CD4-positive, alpha-beta T cell (primary cell): ENCODE measurements at places on chromosomes 6 and 20. TPM values are rescaled to one million over a fixed set of nuclear protein-coding genes. Genes with fewer than 3 reads are reported as not detected.

DNA sequence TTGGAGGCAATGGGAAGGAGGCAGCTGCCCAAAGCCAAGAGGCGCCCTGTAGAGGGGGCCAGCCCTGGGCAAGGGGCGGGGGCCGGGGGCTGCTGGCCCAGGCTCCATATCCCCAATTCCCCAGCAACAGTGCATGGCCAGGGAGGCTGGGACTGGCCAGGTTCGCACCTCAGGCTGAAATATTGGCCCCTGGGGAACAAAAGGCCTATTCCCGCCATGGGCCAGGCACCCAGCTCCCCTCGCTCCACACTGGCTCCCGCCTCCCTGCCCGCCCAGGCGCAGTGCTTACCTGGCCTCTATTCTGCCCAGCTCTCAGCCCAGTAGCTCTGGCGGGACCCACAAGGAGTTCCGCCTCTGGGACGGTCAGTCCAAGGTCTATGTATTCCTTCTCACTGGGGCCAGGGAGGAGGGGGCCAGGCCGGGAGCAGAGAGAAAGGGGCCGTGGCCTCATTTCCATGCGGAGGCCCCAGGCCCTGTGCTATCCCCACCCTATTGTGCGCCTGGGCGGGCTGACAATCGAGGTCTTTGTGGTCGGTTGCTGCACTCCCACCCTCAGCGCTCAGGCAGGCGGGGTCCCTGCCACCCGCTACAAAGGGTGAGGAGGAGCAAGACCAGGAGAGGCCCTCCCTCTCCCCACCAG, 42.3 kb downstream of the YTHDF1 start:
- H3K27me3 ChIP-seq = peaks cover 71% of the 10 kb centered on the region
- H3K27ac ChIP-seq = no peak overlapping the region
- H3K4me3 ChIP-seq = no peak overlapping the region
- DNase-seq = no peak

GRCh38 chr6:52186075-52186474, at the start of gene IL17A:
Gene IL17A, plus strand, starts transcription at chr6:52186375. Its CDS starts 57 bp downstream, at chr6:52186432.
- no peak within 1 kb of the TSS for H3K27ac ChIP-seq
- DNase-seq = no peak
- H3K4me1 ChIP-seq = no peaks in the 10 kb centered on the region
- H3K36me3 ChIP-seq = no peaks in the 10 kb centered on the region

DNA sequence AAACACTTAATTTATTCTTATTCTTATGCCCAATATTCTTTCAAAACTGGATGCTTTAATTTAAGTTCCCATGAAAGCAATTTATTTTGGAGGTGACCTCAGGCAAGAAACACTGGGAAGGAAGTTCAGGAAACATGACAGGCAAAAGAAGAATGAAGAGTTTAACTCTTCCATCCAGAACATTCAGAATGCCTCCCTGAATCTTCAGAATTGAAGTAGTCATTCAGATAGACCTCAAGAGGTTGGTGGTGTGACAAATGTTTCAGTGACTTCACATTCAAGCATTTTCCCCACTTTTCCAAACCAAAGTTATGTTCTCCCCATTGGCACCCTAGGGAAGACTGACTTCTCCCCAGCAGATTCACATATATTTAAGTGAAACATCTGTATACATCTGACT, 110.5 kb downstream of the HAO1 start:
- H3K27me3 ChIP-seq = no peaks in the 10 kb centered on the region
- H3K4me1 ChIP-seq = no peaks in the 10 kb centered on the region
- no peak overlapping the region for H3K27ac ChIP-seq
- H3K36me3 ChIP-seq = no peaks in the 10 kb centered on the region
- DNase-seq = no peak

- H3K27me3 ChIP-seq = no peaks in the 10 kb centered on the region
- no peak overlapping the region for H3K27ac ChIP-seq
- H3K4me3 ChIP-seq = no peak overlapping the region
- no peak for DNase-seq
- peaks cover 32% of the 10 kb centered on the region for H3K4me1 ChIP-seq
- H3K36me3 ChIP-seq = no peaks in the 10 kb centered on the region
Measured at GRCh38 chr6:33590531-33591198, 10.6 kb upstream of the BAK1 start.

DNA sequence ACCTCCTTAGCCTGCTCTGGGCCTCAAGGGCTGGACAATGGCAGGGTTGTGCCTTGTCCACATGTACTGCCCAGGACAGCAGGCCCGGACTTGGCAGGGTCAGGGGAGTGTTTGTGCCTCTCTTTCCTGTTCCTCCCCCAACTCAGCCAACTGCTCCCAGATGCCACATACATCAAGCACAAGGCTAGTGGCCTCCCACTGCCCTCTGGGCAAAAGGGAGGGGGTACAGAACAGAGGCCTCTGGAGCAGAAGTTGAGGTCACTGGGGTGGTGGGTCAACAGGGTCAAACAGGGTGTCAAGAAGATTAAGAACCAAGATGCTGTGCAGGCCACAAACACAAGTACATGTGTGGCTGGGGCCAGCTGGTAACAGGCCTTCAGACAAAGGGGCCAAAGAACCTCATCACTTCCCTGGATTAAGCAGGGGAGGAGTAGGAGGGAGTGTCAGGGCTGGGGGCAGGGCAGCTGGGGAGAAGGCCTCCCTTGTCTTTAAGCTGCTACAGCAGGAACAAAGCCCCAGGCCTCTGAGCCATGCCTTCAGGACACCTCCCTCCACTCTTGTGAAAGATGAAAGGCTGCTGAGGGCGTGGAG, 36.0 kb downstream of the KCNK5 start:
- no peak for DNase-seq
- no peaks in the 10 kb centered on the region for H3K36me3 ChIP-seq
- H3K4me3 ChIP-seq = no peak overlapping the region
- peaks cover 7% of the 10 kb centered on the region for H3K4me1 ChIP-seq
- H3K27ac ChIP-seq = no peak overlapping the region

DNA sequence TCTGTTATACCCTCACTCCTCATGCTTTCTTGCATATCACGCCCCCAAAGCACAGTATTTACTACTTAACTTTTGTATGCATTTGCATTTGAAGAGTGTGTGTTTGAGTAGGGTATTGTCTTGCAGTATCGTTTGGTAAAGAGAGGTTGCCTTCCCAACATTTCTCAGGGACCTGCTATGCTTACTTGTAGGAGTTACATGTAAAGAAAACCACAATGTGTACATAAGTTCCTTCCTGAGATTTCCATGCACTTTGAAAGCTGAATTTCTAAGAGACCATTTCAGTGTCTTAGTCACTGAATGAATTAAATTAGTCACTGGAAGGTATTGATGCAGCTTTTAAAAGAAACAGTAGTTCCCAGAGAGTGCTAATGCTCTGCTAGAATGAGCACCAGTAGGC, 159.3 kb upstream of the LAMA2 start:
- H3K4me3 ChIP-seq = no peak overlapping the region
- H3K27me3 ChIP-seq = peaks cover 11% of the 10 kb centered on the region
- H3K36me3 ChIP-seq = no peaks in the 10 kb centered on the region
- DNase-seq = no peak
- H3K27ac ChIP-seq = no peak overlapping the region

GRCh38 chr6:170047823-170048222, 243.1 kb downstream of the DLL1 start:
- no peaks in the 10 kb centered on the region for H3K36me3 ChIP-seq
- no peak overlapping the region for H3K4me3 ChIP-seq
- peaks cover 8% of the 10 kb centered on the region for H3K4me1 ChIP-seq
- no peak for DNase-seq
- H3K27ac ChIP-seq = no peak overlapping the region

DNA sequence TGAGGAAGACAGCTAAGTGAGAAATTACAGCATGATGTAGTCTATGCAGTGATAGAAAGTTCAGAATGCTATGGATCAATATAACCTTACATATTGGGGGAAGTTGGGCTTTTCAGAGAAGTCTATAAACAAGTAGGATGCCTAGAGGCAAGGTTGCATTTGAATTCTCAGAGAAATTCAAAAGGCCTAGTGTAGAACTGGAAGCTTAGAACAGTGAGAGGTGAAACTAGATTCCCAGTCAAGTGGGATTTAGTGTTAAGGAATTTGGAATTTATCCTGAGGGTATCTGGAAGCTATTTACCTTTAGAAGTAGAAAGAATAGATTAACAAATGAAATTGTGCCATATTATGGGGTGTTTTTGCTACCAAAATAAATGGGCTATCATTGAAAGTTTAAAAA, 4.3 kb downstream of the CENPW start:
- H3K36me3 ChIP-seq = no peaks in the 10 kb centered on the region
- H3K27ac ChIP-seq = no peak overlapping the region

DNA sequence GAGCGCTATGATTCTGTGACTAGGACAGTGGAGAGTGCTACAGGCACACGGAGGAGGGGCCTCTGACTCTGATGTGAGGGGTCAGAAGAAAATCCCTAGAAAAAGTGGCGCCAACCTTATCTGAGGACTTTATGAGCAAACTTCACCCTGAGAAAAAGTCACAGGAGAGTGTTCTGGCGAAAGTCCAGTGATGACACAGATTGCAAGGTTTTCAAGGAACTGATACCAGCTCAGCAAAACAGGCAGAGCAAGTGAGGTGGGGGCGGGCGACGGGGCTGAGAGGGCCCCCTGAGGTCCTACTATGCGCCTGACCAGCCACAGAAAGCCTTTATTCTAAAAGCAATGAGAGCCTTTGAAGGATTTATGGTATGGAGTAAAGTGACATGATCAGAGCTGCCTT, 73.3 kb downstream of the SLC22A23 start:
- H3K36me3 ChIP-seq = no peaks in the 10 kb centered on the region
- DNase-seq = no peak
- H3K4me3 ChIP-seq = no peak overlapping the region
- H3K27ac ChIP-seq = no peak overlapping the region
- no peaks in the 10 kb centered on the region for H3K27me3 ChIP-seq

DNA sequence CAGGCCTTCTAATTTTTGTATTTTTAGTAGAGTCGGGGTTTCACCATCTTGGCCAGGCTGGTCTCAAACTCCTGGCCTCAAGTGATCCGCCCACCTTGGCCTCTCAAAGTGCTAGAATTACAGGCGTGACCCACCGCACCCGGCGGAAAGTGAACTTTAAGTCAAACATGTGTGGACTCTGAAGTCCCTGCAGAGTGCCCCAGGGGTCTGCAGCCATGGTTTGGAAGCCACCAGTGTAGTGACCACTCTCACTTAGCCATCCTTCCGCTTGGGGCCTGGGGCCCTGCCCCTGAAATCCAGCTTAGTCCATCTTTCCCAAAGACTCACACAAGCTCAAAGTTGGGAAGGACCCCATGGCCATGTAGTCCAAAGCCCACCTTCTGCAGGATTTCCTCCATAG, 164.5 kb downstream of the GRM4 start:
- no peaks in the 10 kb centered on the region for H3K36me3 ChIP-seq
- H3K4me1 ChIP-seq = peaks cover 3% of the 10 kb centered on the region
- H3K27me3 ChIP-seq = peaks cover under 1% of the 10 kb centered on the region
- H3K4me3 ChIP-seq = no peak overlapping the region
- no peak overlapping the region for H3K27ac ChIP-seq
- no peak for DNase-seq

GRCh38 chr20:3208786-3209256, 477 bp upstream of the ITPA start:
- H3K27me3 ChIP-seq = no peaks in the 10 kb centered on the region
- H3K4me3 ChIP-seq = peak overlapping the region; percentile 99
- no peak for DNase-seq
- H3K4me1 ChIP-seq = peaks cover 35% of the 10 kb centered on the region
- H3K36me3 ChIP-seq = peaks cover under 1% of the 10 kb centered on the region

GRCh38 chr6:116535109-116535508, 10.4 kb downstream of the TRAPPC3L start:
- H3K36me3 ChIP-seq = no peaks in the 10 kb centered on the region
- H3K4me1 ChIP-seq = no peaks in the 10 kb centered on the region
- H3K27me3 ChIP-seq = peaks cover 5% of the 10 kb centered on the region
- no peak overlapping the region for H3K27ac ChIP-seq

GRCh38 chr6:30206799-30207618, 6.2 kb downstream of the TRIM26 start:
- no peak overlapping the region for H3K27ac ChIP-seq
- H3K4me1 ChIP-seq = peaks cover 62% of the 10 kb centered on the region
- DNase-seq = no peak
- H3K36me3 ChIP-seq = peaks cover 39% of the 10 kb centered on the region
- H3K4me3 ChIP-seq = no peak overlapping the region

- DNase-seq = no peak
- H3K4me1 ChIP-seq = no peaks in the 10 kb centered on the region
- H3K36me3 ChIP-seq = no peaks in the 10 kb centered on the region
- no peak overlapping the region for H3K27ac ChIP-seq
- no peaks in the 10 kb centered on the region for H3K27me3 ChIP-seq
Measured at GRCh38 chr6:145022199-145022796, 713.0 kb downstream of the EPM2A start.

GRCh38 chr20:12723811-12724210, 285.0 kb upstream of the SPTLC3 start:
- no peaks in the 10 kb centered on the region for H3K27me3 ChIP-seq
- no peaks in the 10 kb centered on the region for H3K36me3 ChIP-seq
- H3K4me1 ChIP-seq = no peaks in the 10 kb centered on the region
- no peak overlapping the region for H3K27ac ChIP-seq
- DNase-seq = no peak

DNA sequence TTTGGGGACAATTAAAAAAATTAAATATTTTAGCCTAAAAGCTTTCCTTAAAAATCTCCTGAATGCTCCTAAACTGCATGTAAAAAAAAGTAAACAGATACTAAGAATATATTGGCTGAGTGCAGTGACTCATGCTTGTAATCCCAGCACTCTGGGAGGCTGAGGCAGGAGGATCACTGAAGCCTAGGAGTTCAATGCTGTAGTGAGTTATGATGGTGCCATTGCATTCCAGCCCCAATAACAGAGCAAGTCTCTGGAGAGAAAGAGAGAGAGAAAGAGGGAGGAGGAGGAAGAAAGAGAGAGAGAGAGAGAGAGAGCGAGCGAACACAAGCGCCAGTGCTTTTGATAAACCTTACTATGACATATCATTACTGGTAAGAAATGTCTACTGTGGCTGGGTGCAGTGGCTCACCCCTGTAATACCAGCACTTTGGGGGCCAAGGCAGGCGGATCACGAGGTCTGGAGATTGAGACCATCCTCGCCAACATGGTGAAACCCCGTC, 58.8 kb downstream of the FKBP5 start:
- no peak for DNase-seq
- H3K4me3 ChIP-seq = no peak overlapping the region
- H3K27me3 ChIP-seq = no peaks in the 10 kb centered on the region
- peaks cover 63% of the 10 kb centered on the region for H3K36me3 ChIP-seq

Gene RHAG
- total RNA-seq = not detected

Gene TSBP1
- not detected for total RNA-seq

Gene ENPP1
- 0.08 TPM for total RNA-seq

Gene SLC26A8
- total RNA-seq = not detected

Gene GTSF1L
- not detected for total RNA-seq

Gene FAXC
- not detected for total RNA-seq

Gene MYL9
- not detected for total RNA-seq

Gene IDH3B
- total RNA-seq = 181 TPM

Gene IL17A
- 0.14 TPM for total RNA-seq

Gene GSTA3
- total RNA-seq = not detected

Gene PPP1R18
- 30.9 TPM for total RNA-seq
